ENCODE measurements at places on chromosomes 4 and X.

- DNase-seq: no peak
Observed at GRCh38 chr4:53617101-53617680, 25.9 kb upstream of the LNX1 start.

DNA sequence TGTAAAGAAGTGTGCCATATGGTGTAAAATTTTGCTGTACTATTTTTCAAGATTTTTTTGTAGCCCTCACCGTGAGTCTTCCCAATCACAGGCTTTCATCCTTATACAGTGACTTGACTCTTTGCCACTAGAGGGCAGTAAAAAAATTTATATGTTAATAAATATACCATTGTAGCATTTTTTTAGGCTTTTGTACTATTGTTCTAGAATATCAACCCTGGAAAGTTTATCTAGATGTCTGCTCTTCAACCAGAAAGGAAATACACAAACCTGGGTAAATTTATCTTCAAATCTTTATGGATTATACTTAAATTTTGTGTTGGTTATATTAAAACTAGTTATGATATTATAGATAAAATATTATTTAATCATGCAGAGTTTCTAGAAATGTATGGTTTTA, 235.3 kb downstream of the TENM3 start:
- DNase-seq: no peak

DNA sequence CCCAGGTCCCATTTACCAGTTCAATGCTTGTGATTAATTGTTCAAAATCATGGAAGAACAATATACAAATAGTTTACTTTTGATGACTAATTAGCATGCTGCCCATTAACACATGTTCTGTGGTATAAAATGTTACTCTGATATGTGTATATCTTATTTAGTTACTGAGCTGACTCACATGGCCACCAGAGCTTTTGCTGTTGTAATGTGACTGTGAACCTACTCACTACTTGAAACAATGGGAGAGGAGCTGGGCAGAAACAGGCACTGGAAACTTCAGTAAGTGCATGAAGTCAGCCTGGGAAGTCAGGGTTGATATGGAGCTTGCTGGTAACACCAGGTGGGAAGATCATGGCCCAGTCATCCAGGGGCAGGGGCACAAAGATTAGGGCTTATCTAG, 72.7 kb upstream of the MAD2L1 start:
- no peak for DNase-seq

DNA sequence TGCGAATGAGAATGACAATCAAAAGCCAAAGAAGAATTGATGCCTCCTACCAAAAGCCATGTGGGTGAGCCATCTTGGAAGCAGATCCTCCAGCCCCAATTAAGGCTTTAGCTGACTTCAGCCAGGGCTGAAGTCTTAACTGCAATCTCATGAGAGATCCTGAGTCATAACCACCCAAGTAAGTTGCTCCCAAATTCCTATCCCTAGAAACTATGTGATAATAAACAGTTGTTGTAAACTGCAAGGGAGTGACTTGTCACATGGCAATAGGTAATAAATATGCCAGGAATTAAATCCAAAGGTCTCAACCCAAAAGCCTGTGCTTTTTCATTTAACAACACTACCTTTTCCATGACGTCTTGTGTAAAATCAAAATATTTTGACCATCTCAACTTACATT, 154.2 kb upstream of the TBL1X start:
- no peak for DNase-seq

DNA sequence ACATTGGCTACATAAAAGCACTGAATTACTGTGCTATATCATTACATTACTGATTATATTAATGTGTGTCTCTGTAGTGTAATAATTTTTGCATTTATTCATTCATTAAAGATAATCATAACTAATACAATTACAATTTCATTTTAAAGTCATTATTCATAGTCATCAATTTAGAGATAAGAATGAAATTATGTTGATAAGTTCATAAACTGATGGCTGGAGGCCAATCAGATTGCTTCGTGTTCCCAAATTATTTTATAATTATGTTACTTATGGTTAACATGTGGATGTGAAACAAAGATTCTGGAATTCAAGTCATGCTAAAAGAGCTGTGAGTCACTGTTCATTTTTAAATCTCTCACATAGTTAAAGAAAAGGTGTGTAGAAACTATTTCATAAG, 223.4 kb upstream of the HAND2 start:
- DNase-seq: no peak

- DNase-seq: no peak
Observed at GRCh38 chrX:103774070-103774642, 2.5 kb upstream of the PLP1 start.

DNA sequence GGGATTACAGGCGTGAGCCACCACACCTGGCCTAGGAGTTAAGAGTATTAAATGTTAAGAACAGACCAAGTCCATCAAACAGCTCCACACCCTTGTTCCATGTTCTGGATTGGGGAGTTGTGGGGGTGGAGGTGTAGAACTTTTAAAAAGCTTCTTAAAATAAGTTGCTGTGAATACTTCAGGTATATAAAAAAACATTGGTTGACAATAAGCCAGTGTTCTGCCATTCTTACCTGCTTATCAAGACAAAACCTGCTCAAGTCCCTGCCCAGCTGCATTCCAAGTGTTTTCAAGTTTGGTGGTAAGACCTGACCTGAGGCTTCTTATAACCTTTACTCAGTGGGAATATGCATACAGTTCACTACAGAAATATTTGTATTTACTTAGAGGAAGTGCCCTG, 6.4 kb downstream of the RBM3 start:
- DNase-seq: no peak

- no peak for DNase-seq
Observed at GRCh38 chr4:72468904-72469502, 100.0 kb downstream of the ADAMTS3 start.

DNA sequence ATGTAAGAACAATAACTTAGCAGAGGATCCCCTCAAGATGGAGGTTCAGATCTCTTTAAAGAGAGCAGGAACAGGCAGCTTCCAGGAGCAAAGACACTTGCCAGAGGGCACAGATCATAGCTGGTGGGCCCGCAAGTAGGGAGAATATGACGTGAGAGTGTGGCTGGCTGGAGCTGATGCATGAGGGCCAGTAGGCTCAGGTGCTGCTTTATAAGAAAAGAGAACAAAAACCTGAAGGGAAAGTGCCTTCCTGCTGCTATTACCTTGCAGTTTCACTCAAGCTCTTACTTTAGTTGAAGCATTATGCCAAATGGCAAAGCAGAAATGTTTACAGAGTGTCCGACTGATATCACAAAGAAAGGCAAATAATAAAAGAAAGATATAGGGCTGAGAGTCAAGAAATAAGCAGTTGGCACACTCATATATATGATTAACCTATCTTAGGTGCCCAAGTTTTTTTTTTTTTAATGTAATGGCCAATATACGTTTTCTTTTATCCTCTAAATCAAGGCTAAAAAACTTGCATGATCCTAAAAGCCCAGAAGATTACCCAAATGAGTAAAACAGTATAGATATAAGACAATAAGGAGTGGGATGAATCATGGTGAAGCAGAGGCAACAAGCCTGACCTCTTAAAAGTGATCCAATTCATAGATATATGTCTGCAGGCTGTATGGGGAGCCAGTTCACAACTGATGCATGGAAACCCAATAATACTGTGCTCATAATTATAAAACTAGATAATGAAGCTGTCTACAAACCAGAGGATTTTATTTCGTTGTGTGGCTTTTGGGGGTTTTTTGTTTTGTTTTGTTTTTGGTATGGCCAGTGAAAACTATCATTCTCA, 12.6 kb downstream of the NR0B1 start:
- DNase-seq: no peak

DNA sequence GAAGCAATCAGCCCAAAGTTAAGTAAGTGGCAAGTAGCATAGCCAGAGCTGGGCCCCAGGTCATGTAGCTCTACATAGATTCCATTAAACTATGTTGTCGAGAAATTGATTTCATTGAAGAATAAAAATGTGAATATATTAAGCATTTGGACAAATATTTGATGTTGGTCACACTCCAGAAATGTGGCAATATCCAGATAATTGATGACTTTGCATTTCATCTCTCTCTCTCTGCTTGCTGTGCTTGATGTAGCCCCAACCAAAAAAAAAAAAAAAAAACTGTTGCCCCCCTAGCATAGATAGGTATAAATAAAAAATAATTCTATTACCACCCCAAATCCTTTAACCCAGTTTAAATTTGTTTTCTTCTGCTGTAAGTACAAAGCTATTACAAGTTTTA, 7.5 kb upstream of the NDST3 start:
- no peak for DNase-seq

GRCh38 chrX:9133426-9133825, 99.5 kb upstream of the FAM9B start:
- DNase-seq: no peak

DNA sequence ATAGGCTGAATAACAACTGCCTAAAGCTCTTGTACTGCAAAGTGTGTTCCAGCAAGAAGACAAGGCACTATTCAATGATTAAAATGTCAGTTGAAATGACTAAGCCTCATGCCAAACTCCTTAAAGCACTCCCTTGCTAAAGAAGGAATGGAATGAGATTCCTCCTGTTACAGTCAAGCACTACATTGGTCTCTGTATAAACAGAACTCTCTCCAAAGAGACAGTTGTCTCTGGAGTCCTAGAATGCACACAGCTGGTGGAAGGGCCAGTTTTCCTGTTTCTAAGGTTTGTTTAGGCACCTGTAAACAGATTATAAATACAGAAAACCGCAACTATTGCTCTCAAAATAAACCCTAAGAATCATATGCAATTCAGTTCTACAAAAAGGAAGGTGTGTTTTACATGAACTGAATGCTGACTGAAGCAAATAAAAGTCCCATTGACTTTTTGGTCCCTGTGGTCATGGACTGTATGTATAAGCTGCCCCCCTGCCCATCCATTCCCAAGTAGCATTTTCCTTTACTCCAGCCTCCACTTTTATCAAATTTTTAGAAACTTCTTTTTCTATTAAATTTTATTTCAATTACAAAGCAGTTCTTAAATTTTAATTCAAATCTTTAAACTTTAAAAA, 47.0 kb downstream of the FAT1 start:
- no peak for DNase-seq

GRCh38 chrX:130165181-130165702, 399 bp downstream of the AIFM1 start:
- no peak for DNase-seq

- DNase-seq: no peak
Observed at GRCh38 chr4:150591904-150592303, 10.0 kb downstream of the MAB21L2 start.

- no peak for DNase-seq
Observed at GRCh38 chrX:66013194-66013816, 26.6 kb downstream of the VSIG4 start.

GRCh38 chr4:69032847-69033638, 63.2 kb upstream of the UGT2B7 start:
- no peak for DNase-seq

GRCh38 chrX:17414839-17415238, 39.8 kb downstream of the NHS start:
- DNase-seq: no peak

GRCh38 chrX:74931214-74931613, 6.0 kb upstream of the NEXMIF start:
- no peak for DNase-seq

DNA sequence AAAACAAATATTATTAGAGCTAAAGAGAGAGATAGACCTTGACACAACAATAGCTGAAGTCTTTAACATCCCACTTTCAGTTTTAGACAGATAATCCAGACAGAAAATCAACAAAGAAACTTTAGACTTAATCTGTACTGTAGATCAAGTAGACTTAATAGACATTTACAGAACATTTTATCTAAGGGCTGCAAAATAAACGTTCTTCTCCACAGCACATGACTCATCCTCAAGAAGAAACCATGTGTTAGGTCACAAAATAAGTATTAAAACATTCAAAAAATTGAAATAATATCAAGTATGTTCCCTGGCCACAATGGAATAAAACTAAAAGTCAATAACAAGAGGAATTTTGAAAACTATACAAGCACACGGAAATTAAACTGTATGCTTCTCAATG, 1510.3 kb upstream of the PCDH10 start:
- no peak for DNase-seq

GRCh38 chrX:103081051-103081450, 11.9 kb downstream of the NXF3 start:
- no peak for DNase-seq

DNA sequence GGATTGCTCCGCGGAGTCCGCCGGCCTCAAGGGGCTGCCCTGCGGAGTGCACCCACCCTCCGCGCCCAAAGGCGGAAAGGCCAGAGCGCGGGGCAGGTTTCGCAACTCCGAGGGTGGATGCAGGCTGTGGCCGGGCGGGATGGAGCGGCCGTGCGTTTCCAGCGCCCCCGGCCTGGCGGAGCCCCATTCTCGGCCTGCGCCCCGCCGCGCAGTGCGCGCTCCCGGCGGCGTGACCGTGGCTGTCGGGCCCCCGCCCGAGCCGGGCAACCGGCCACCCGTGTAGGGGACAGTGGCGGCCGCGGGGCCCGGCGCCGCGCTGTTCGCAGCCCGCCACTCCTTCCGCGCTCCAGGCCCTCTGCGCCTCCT, 331 bp downstream of the SETD7 start:
- no peak for DNase-seq

GRCh38 chrX:25112156-25112555, 96.4 kb upstream of the ARX start:
- no peak for DNase-seq

DNA sequence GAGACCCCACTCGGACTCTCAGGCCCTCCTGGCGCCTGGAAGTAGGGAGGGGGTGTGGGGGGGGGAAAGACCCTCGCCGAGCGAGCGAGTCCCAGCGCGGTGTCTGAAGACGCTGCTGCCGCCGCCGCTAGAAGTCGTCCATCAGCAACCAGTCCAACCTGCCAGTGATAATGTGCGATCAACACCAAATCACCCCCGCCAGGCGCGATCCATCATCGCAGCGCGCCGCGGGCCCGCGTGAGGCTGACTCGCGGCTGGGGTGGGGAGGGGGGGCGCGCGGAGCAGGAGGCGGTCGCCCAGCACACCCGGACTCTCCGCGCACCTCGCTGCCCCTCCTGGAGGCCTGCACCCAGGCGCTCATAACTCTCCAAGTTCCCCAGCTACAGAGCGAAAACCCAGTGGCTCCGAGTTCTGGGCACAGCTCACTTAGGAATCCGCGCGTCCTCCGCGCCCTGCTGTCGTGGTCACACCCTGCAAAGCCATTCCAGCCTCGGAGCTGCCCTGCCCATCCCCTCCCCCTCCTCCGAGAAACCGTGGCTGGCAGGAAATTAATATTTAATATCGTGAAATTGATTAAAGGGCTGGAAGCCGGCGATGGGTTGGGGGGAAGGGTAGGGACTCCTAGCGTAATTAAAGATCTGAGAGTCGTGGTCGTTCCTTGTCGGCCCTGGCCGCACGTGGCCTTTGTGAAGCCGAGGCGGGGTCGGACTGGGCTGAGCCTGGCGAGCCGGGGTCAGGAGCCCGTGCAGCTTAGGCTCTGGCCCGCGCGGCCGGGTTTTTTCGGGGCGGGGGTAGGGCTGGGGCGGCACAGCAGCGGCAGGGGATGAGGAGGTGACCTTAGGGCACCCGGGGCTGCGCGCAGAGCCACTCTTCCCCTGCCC, 58.1 kb upstream of the BCOR start:
- no peak for DNase-seq

DNA sequence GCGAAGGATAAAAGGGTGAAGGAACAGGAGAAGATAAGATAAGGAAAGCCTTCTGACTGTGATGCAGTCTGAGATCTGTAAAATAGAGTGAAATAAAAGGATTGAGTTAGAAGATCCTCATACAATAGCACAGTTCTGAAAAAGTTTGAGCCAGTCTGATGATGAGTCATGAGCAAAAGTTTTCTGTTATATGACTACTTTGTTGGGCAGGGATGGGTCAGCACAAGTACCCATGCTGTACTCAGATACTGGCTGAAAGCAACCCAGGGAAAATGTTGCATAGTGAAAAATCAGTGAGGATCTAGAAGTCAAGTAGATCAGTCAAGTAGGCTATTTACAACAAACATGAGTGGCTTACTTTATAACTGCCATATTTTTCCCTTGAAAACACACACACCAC, 253.5 kb downstream of the PCDH10 start:
- no peak for DNase-seq

- DNase-seq: no peak
Observed at GRCh38 chrX:96764864-96765263, 80.2 kb downstream of the DIAPH2 start.
